ENCODE measurements at places on chromosomes 13 and 19.

DNA sequence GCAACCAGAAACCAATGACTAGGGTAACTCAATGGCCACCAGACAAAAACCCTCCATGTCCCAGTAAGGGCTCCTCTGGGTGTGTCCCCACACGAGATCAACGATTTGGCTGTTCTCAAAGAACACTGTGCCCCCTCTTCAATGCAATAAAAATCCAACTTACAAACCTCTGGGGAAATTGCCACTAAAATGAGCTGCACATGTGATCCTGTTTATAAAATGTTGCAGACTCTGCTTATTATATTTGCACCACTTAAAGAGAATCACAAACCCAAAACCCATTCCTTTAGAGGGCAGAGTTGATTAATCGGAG lies 80.5 kb downstream of the STK24 start:
- no peak for DNase-seq

GRCh38 chr19:38516802-38517201 lies 83.3 kb downstream of the RYR1 start:
- no peak for DNase-seq

- no peak for DNase-seq
These were observed 3.8 kb downstream of the GADD45GIP1 start for GRCh38 chr19:12953138-12953798.

DNA sequence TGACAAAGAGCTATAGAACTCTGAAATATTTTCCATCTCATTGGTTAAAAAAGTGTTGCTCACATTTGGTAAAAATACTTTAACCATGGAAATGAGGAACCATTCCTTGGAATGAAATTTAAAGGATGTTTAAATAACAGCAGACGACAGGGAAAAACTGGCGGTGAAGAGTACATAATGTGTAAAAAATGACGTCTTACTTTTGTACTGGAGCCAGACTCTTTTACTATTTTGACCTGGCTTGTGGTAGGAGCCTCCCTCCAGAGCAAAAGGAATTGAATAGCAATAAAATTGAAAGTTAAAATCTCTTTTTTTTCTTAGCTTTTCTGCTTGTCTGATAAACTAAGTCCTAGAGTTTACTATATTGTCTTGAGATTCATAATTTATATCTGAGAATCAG lies 426.2 kb upstream of the KLHL1 start:
- no peak for DNase-seq

DNA sequence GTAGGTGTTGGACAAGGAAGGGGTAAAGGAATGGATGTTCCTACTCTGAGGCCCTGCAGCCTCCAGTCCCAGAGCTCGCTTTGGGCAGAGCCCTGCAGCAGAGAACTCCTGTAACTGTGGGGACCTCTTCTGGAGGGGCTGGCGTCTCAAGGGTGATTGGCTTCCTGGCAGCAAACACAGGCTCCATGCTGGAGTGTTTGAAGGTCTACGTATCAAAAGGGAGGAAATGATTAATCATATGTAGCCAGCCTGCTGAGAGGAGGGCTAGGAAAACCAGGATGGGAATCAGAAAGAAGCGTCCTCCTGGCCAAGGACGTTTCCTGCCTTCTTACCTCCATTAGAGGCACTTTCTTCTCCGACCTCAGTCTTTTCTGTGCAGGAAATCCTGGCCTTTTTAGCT lies 208.5 kb downstream of the TSHZ3 start:
- DNase-seq = no peak

Measured in GM18507 (cell line).